ENCODE measurements at places on chromosomes 12 and 14.

DNA sequence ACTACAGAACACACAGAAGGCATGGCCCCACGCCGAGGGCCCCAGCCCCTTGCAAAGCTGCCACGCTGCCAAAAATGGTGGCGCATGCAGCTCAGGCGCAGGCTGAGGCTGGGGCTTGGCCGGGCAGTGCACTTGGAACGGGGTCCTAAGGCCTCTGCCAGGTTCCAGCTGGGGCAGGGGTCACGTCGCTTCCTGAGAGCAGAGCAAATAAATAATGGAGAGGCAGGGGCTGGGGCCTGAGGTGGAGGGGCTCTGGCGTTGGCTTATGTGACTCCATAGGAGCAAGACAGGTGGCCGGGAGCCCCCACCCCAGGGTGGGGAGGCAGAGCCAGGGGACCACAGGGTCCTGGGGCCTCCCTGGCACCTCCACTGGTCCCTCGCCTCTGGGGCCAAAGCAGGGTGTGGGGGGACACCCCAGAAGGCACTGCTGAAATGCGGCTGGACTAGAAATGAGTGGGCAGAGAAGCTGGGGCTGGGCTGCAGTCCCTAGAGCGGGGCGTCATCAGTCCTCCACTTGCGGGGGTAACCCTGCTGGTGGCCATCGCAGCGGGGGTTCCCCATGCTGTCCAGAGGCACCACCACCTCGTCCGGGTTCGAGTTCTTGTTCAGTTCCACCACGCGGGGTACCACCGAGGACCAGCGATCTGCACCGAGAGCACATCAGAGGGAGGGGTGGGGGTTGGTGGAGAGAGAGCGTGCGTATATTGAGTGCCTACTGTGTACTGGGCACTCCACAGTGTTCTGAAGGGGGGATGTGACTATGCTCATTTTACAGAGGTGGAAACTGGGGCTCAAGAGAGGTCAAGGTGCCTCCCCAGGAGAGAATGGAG lies 49.8 kb downstream of the TRPV4 start:
- no peak for DNase-seq

DNA sequence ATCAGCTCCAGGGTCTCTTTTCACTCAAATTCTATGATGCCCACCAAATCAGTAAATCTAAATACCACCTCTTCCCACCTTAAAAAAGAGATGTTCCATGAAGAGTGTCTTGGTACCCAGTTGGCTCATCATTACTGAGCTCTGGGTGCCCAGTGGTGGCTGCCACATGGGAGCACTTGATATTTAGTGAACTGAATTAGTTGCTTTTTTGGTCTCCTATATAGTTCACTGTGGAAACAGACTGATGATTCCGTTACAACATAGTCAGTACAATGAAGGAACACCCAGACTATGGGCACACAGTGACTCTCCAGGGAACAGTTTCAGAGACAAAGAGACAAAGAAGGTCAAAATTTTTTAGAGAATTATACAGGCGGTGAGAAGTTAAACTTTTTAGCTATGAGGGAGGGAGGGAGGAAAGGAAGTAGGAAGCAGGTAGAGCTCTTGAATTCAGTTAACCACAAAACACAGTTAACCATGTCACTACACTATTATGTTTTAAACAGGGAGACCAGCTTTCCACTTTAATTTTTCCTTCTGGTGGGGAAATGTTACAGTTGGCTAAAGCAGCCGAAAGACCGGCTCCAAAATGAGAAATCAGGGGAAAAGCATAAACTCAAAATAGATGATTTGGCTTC lies 14.6 kb upstream of the YY1 start:
- DNase-seq: no peak

DNA sequence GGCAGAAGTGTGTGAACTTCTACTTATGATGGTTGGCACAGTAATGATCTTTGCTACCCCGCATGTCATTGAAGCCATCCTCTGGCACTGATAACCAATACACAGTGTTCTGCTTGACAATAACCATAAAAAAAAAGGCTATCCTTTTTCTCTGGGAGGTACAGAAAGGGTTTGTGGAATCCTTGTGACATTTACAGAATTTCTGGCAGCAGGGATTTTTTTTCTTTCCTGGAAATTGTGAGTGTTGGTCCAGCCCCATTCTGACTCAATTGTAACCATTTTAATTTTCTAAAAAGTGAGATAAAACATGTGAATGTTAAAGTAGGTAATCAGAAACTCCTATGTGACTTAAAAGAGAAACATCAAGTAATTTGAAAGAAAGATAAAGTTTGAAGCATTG lies 943.8 kb downstream of the TMTC2 start:
- no peak for DNase-seq

DNA sequence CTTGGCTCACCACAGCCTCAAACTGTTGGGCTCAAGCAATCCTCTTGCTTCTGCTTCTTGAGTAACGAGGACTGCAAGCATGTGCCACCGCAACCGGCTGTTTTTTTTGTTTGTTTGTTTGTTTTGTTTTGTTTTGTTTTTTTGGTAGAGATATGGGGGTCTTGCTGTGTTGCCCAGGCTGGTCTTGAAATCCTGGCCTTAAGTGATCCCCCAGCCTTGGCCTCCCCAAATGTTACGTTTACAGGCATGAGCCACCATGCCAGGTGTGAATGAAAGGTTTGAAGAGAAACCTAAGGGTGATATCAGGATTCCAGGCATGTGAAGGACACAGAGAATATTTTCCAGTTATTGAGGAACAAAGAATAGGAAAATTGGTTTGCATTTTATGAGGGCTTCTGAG lies 45.0 kb downstream of the ANO6 start:
- DNase-seq: no peak

DNA sequence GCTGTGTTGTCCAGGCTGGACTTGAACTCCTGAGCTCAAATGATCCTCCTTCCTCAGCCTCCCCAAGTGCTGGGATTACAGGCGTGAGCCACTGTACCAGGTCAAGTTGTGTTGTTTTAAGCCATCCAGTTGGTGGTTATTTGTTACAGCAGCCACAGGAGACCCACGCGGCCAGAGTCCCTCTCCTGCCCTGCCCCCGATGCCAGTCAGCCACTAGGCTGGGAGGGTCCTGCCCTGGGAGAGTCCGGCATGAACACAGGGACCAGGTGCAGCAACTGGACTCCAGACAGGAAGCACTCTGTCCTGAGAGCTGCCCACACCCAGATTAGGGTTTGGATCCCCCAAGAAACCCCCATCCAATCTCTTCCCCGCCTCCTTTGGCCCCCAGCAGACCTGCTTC lies 44.1 kb upstream of the FZD10 start:
- DNase-seq: no peak

DNA sequence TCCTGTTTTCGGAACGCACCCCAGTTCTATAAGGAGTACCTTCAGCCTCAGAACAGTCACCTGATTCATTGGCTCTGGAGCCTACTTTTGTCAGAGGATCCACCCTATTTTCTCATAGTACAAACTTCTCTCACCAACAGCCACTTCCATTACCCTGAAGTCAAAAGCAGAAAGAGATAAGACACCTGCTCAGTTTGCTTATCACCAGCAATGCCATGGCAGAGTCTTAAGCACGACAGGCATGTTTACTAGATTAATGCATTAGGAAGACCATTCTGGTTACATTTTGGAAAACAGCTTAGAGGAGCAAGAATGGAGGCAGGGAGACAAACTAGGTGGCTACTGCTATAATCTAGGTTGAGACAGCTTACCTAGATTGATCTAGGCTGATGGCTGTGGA lies 67.7 kb downstream of the GXYLT1 start:
- no peak for DNase-seq

GRCh38 chr12:123468786-123469185 lies 10.8 kb downstream of the SNRNP35 start:
- no peak for DNase-seq
